ENCODE measurements at places on chromosomes 6 and 20. TPM values are rescaled to one million over a fixed set of nuclear protein-coding genes. Genes with fewer than 3 reads are reported as not detected.

- DNase-seq, result no peak
Measured at GRCh38 chr6:50289366-50289765, 239.6 kb upstream of the DEFB112 start.

C20orf204 gene
- 0.59 TPM for total RNA-seq

ENPP5 gene
- 2.0 TPM for total RNA-seq

DNA sequence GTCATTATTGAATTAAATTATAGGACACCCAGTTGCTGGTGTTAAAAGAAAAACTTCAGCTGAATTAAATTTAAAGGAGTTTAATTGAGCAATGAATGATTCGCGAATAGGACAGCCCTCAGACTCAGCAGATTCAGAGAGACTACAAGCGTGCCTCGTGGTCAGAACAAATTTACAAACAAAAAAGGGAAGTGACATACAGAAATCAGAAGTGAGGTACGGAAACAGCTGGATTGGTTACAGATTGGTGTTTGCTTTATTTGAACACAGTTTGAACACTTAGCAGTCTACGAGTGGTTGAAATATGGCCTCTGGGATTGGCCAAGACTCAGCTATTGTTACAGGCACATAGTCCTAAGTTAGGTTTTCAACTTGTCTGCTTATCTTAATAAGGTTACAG lies 25.8 kb upstream of the TNFRSF21 start:
- DNase-seq, result no peak

DNA sequence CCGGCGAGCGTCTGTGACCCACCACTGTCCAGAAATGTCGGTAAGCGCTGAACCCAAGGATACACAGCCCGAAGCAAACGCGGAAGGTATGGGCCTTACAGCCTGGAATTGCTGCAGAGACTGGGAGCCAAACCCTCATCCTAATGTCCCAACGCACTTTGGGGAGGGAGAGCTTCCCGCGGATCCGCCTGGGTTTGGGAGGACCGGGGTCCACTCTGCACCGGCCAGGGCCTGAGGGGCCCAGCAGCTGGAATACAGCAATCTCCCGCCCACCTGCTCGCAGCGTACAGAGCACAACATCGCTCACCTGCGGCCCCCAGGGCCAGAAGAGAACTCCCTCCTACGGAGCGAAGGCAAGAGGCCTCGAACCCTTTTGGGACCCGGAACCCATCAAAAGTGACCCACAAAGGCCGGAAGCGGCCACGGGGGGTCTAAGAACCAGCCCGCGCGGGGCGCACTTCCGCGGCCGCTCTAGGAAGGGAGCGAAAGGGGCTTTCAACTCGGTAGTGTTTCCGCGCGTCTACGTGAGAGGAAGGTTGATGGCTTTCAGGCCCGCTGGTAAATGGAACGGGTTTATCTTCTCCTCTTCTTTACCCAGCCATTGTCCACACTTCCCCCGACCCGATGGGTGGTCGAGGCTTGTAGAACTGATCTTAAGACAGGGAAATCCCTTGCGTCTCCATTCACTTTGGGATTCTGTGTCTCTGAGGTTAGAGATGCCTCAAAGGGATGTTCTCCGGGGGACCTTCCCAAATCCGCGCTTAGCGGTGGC lies at the start of gene ZSCAN12:
TSS of gene ZSCAN12 (minus strand) at position 398 of the 772 bp plus-strand sequence. CDS start 1,342 bp downstream, outside the sequence.
- DNase-seq, result peak; percentile 69

HDGFL1 gene
- not detected for total RNA-seq

GRCh38 chr20:39961637-39962244 lies 727.3 kb downstream of the MAFB start:
- DNase-seq, result no peak

Measured in SK-MEL-5 (cell line).